ENCODE measurements at places on chromosomes 2 and 18. TPM values are rescaled to one million over a fixed set of nuclear protein-coding genes. Genes with fewer than 3 reads are reported as not detected.

SKA1 gene
- 5.6 TPM for total RNA-seq

AKAIN1 gene
- total RNA-seq: not detected

CHRNA1 gene
- total RNA-seq: not detected

SERPINB5 gene
- total RNA-seq: not detected

DPY30 gene
- total RNA-seq: 57.8 TPM

ZNF532 gene
- total RNA-seq: 19.0 TPM

FOXI3 gene
- total RNA-seq: not detected

DAW1 gene
- total RNA-seq: under 0.01 TPM

TMEM182 gene
- 1.0 TPM for total RNA-seq

DNA sequence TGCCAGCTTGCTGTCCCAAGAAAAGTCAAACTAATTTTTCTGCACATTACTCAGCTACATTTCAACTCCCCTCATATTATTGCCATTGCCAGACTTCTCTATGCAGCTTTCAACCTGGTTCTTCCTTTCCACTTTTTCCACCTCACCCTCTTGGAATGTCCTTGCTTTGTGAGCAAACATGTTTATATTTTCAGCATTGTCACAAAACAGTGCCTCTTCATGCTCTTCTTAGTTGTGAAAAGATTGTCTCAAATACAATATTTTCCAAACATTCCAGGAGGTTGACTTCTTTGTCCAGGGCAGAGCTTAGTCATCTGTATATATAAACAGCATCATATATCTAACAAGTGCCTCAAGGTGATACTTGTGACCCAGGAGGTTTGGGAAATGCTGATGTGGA is 803.3 kb upstream of the CELF4 start:
- no peaks in the 10 kb centered on the region for H3K4me1 ChIP-seq
- H3K36me3 ChIP-seq: no peaks in the 10 kb centered on the region
- no peak overlapping the region for H3K27ac ChIP-seq
- no peaks in the 10 kb centered on the region for H3K27me3 ChIP-seq
- DNase-seq: no peak

- no peaks in the 10 kb centered on the region for H3K4me1 ChIP-seq
- H3K27me3 ChIP-seq: no peaks in the 10 kb centered on the region
- peaks cover under 1% of the 10 kb centered on the region for H3K36me3 ChIP-seq
- DNase-seq: no peak
Measured at GRCh38 chr18:68288408-68288807, 426.5 kb downstream of the TMX3 start.

DNA sequence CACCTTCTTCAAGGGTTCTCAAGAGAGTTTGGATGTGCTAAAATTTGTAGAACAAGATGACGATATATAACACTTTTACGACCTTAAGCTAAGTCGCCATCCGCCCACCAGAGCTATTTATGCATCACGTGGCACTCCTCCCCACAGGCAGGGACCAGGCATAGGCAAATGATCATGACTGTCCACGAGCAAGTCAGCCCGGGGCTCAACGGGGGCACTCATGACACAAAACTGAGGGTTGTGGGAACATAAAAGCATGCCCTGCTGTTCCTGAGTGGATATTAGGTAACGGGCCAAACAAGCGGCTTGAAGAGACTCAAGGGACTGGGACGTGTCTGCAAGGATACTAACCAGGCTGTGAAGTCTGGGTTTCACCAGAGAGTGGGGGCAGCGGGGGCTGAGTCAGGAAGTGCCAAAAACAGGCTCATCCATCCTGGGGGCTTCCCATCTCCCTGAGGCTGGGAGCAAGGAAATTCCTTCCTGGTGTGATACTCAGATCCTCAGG is 58.1 kb downstream of the FAM178B start:
- H3K36me3 ChIP-seq: no peaks in the 10 kb centered on the region
- peaks cover 18% of the 10 kb centered on the region for H3K27me3 ChIP-seq
- peak overlapping the region; percentile 57 for H3K4me3 ChIP-seq
- peaks cover 14% of the 10 kb centered on the region for H3K4me1 ChIP-seq

DNA sequence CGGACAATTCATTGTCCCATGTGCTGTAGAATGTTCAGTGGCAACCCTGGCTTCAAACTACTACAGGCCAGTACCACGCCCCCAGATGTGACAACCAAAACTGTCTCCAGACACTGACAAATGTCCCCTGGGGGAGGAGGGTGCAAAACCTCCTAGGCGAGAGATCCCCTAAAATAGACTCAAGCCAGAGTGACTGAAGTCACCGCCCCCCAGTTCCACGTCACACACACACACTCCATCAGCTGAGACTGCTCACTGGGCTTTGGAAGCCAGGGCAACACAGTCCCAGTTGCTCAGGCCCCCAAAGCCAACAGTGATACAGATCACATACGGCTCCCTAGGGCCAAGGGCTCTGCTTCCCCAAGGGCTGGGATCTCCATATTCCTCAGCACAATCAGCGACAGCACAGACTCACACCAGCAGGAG is 19.1 kb downstream of the HDAC4 start:
- H3K4me3 ChIP-seq: no peak overlapping the region
- H3K27me3 ChIP-seq: no peaks in the 10 kb centered on the region
- H3K4me1 ChIP-seq: no peaks in the 10 kb centered on the region
- no peak for DNase-seq
- H3K27ac ChIP-seq: no peak overlapping the region

DNA sequence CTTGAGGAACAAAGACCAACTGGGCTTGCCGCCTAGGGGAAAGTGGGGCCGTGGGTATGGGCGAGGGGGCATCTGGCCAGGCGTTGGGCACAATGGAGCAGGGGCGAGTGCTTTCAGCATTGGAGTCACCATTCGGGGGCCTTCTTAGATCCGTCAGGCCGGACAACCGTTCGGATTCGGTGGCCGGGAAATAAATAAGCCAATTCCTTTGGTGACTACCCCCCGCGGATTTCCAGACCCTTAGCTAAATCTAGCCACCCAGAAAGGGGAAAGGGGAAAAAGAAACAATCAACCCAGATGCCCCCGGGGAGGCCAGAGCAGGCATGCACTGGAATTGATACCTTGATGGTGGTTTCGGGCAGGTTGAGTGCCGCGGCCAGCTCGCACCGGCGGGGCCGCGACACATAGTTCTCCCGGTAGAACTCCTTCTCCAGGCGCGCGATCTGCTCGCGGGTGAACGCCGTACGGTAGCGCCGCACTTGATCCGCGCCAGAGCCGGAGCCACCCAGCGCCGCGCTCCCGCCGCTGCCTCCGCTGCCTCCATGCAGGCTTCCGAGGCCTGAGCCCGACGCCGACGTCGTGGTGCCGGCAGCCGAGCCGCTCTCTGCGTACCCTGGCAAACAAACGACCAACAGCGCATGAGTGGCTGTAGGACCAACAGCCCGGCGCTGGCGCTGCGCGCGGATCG is 1.8 kb downstream of the EVX2 start:
- H3K27ac ChIP-seq: no peak overlapping the region
- DNase-seq: no peak
- H3K4me3 ChIP-seq: no peak overlapping the region
- H3K36me3 ChIP-seq: no peaks in the 10 kb centered on the region
- H3K4me1 ChIP-seq: no peaks in the 10 kb centered on the region

- H3K27ac ChIP-seq: no peak overlapping the region
- H3K27me3 ChIP-seq: no peaks in the 10 kb centered on the region
- H3K4me1 ChIP-seq: no peaks in the 10 kb centered on the region
- no peak for DNase-seq
- H3K36me3 ChIP-seq: no peaks in the 10 kb centered on the region
Measured at GRCh38 chr2:206937555-206937954, 1.8 kb upstream of the CPO start.

- no peaks in the 10 kb centered on the region for H3K4me1 ChIP-seq
- peaks cover 14% of the 10 kb centered on the region for H3K27me3 ChIP-seq
- no peak for DNase-seq
- no peak overlapping the region for H3K27ac ChIP-seq
- no peak overlapping the region for H3K4me3 ChIP-seq
- no peaks in the 10 kb centered on the region for H3K36me3 ChIP-seq
Measured at GRCh38 chr2:219844401-219845091, 217.1 kb downstream of the SLC4A3 start.

- H3K27ac ChIP-seq: no peak overlapping the region
- peak; percentile 56 for DNase-seq
- H3K4me1 ChIP-seq: peaks cover 9% of the 10 kb centered on the region
- no peak overlapping the region for H3K4me3 ChIP-seq
- H3K27me3 ChIP-seq: no peaks in the 10 kb centered on the region
Measured at GRCh38 chr2:72630767-72631166, 195.1 kb downstream of the EXOC6B start.

GRCh38 chr2:147171941-147172340 is 672.9 kb upstream of the ACVR2A start:
- peaks cover 31% of the 10 kb centered on the region for H3K4me1 ChIP-seq
- H3K4me3 ChIP-seq: no peak overlapping the region

DNA sequence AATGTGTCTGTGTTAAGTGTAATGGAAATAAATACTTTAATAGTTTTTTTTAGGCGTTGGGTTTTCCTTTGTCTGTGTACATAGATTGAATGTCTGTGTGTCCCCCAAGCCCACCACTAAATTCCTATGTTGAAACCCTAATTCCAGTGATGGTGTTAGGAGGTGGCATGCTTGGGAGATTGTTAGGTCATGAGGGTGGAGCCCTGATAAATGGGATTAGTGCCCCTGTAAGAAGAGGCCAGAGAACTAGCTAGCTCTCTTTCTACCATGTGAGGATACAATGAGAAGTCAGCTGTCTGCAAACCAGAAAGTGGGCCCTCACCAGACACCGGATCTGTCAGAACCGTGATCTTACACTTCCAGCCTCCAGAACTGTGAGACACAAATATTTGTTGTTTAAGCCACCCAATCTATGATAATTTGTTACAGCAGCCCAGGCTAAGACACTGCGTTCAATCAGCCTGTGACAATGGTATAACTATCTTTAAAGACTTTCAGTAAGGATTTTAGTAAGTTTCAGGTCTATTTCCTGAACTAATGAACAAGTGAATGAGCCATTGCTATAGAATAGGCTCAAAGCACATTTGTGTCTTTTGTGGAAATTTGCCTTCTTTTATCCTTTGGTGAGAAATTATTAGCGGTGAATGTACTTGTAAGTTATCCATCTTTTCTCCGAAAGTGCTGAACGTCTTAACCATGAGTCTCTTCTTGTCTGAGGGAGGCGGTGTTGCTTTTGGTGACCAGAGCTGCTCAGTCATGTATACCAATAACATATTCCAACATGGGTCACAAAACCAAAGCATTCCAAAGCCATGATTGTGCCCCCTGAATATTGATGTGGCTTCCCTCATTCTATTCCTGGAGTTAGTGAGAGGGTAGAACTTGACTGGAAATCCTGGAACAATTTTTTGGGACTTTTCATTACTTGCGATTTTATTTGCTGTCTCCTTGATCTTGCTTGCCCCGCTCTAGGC is 29.6 kb upstream of the IL1R1 start:
- peaks cover 43% of the 10 kb centered on the region for H3K4me1 ChIP-seq
- H3K27ac ChIP-seq: no peak overlapping the region
- no peak overlapping the region for H3K4me3 ChIP-seq
- no peaks in the 10 kb centered on the region for H3K27me3 ChIP-seq
- peak; percentile 53 for DNase-seq

GRCh38 chr2:241509155-241509784 is 886 bp upstream of the STK25 start:
- no peaks in the 10 kb centered on the region for H3K27me3 ChIP-seq
- peak overlapping the region; percentile 82 for H3K4me3 ChIP-seq
- no peak for DNase-seq

- H3K27me3 ChIP-seq: no peaks in the 10 kb centered on the region
- DNase-seq: peak; percentile 53
- H3K4me3 ChIP-seq: peak overlapping the region; percentile 92
- H3K27ac ChIP-seq: no peak overlapping the region
- H3K36me3 ChIP-seq: no peaks in the 10 kb centered on the region
Measured at GRCh38 chr2:186592137-186592875, 2.5 kb downstream of the ITGAV start.

DNA sequence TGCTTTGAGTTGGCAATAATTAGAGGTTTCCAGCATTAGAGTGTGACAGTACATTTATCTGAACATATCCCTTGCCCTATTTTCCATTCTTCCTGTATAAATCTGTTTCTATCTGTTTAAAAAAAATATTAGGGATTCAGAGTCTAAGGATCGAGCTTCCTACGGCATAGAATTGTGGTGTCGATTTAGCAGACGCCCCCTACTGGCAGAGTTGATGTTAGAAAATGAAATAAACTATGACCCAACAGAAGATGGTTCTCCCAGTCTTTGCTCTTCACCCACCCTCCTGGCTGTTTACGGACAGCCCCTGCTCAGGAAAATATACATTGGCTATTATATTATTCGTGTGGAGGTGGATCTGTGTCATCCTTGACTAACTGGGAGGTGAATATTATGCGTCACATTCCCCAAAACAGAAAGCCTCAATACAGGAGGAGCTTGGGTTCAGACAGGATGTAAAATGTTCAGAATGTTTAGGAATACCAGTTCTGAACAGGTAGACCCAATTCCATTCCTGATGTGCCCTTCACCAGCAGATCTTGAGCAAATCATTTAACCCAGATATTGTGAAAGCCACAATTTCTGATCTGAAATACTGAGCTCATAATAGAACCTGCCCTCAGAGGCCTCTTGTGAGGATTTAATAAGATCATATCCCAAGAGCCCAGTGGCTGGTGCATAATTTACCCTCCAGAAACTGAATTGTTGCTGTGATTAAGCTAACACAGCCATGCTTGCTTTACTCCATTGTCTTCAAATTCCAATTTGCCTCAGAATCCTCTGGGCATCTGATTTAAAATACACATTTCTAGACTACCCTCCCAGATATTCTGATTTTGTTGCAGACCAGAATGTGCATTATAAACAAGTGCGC is 10.8 kb upstream of the ERMN start:
- no peaks in the 10 kb centered on the region for H3K27me3 ChIP-seq
- H3K4me3 ChIP-seq: no peak overlapping the region
- no peak overlapping the region for H3K27ac ChIP-seq
- peak; percentile 74 for DNase-seq
- no peaks in the 10 kb centered on the region for H3K4me1 ChIP-seq
- H3K36me3 ChIP-seq: no peaks in the 10 kb centered on the region

GRCh38 chr18:42977982-42978637 is 137.4 kb downstream of the RIT2 start:
- no peak overlapping the region for H3K4me3 ChIP-seq
- no peaks in the 10 kb centered on the region for H3K27me3 ChIP-seq
- no peaks in the 10 kb centered on the region for H3K4me1 ChIP-seq
- H3K27ac ChIP-seq: no peak overlapping the region
- no peak for DNase-seq

GRCh38 chr2:144770616-144771230 is 250.8 kb upstream of the ZEB2 start:
- H3K27ac ChIP-seq: no peak overlapping the region
- no peaks in the 10 kb centered on the region for H3K27me3 ChIP-seq
- no peaks in the 10 kb centered on the region for H3K4me1 ChIP-seq
- no peak for DNase-seq
- H3K36me3 ChIP-seq: no peaks in the 10 kb centered on the region

All from GM23248 (cell line).